NCI-H146 (cell line): ENCODE measurements at places on chromosomes 3 and 15.

DNA sequence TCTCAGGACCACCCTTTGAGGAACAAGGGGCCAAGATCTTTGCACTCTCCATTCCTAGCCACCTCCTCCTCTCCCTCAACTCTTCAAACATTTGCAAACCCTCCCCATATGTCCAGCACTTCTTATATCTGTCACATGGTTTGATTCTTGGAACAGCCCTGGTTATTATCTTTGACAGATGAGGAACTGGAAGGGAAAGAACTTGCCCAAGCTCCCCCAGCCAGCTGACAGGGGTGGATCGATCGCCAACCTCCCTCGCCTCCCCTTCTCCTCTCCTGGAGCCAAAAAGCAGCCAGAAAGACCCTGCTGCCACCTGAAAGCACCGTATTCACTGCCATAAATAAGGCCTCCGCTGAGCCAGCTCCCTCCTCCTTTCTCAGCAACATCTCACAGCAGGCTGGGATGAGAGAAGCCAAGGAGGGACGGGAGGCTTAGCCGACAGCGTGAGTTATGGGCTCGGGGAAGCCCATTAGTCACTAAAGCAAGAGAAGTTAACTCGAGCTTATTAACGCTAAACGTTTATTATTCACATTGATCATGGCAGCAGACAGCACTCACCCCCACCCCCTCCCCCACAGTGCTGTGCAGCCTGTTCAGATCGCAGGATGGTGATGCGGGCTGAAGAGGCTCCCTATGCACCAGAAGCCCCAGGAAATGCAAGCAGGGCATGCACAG is 22.2 kb upstream of the FGD5 start:
- DNase-seq: no peak

- no peak for DNase-seq
Observed at GRCh38 chr15:82862886-82863285, 53.5 kb downstream of the WHAMM start.

- DNase-seq: no peak
Observed at GRCh38 chr3:52228751-52229291, 3.4 kb upstream of the TLR9 start.

- DNase-seq: peak; percentile 66
Observed at GRCh38 chr3:59313365-59313764, 263.5 kb upstream of the CFAP20DC start.

- DNase-seq: no peak
Observed at GRCh38 chr15:93399121-93399520, 310.1 kb upstream of the RGMA start.

GRCh38 chr3:169637731-169638130 is 25.8 kb downstream of the MECOM start:
- DNase-seq: no peak
